NCI-H2081 treated with DMSO at 0.1 percent for 48 hours (cell line): ENCODE measurements at places on chromosomes 6 and 20.

DNA sequence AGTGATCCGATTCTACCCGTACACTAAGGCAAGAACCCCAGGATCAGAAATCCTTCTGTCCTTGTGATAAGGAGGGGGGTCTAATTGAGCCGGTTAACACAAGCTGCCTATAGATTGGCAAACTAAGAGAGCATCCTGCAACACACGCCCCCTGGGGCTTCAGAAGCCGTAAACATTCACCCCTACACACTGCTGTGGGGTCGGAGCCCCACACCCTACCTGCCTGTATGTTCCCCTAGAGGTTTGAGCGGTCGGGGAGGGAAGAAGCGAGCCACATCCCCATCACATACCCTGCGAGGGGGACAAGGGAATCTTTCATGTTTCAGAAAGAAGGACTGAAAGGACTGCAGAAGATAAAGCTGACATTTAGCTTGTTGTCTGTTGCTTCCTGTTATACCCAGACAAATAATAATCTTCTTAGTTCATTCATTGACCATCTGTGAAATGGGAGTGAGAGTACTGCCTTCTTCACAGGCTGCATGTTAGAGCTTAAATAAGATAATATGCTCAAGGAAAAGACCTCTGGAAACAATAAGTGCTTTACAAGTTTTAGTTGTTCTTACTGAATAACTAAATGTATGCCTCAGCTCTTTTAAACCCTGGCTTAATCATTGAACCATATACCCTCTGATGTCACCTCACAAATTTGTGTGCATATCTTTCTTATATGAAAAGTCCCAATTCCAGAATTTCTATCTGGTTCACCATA is 74.2 kb upstream of the RNF217 start:
- no peak for DNase-seq

DNA sequence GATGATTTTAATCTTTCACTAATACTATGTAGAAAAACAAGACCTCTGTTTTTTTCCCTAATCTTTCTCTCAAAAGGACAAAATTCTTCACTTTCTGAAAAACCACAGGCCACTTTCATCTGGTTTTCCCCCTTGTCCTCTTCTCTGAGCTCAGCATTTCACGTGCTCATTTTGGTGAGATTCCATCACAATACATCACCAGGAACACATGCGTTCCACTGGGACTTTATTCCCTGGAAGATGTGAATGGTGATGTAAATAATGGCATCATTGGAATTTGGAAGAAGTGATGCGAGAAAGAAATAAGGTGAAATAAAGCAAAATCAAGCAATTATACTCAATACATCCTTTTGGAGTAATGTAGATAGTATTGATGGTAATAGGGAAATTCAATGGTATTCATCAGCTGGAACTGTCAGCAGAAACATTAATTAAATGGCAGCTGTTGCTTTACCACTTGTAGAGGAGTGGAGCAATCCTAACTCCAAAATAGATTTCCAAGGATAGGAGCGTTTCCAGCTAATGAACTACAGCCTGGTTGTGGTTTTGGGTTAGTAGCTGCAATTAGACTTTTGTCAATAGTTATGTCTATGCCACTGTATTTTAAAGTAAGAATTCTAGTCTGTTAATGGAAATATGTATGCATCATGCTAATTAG is 11.5 kb downstream of the FILIP1 start:
- DNase-seq: no peak

DNA sequence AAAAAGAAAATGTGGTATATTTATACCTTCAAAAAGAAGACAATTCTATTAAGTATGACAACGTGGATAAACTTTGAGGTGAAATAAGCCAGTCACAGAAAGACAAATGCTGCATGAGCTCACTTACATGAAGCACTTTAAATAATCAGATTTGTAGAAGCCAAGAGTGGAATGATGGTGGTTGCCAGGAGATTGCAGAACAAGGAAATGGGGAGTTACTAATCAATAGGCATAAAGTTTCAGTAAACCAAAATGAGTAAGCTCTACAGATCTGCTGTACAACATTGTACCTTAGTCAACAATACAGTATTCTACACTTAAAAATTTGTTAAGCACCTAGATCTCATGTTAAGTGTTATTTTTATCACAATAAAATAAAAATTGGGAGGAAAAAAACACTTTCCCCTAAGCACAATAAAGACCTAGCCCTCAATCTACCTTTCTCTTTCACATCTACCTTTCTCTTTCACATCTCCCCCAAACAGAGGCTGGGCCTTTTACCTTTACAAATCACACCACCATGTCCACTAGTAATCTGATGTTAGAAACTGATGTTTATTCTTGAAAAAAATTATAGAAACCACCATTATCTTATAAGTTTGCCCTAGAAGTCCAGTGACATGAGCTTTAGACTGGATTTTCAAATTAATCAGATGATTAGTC is 73.9 kb downstream of the PKIB start:
- DNase-seq: no peak

DNA sequence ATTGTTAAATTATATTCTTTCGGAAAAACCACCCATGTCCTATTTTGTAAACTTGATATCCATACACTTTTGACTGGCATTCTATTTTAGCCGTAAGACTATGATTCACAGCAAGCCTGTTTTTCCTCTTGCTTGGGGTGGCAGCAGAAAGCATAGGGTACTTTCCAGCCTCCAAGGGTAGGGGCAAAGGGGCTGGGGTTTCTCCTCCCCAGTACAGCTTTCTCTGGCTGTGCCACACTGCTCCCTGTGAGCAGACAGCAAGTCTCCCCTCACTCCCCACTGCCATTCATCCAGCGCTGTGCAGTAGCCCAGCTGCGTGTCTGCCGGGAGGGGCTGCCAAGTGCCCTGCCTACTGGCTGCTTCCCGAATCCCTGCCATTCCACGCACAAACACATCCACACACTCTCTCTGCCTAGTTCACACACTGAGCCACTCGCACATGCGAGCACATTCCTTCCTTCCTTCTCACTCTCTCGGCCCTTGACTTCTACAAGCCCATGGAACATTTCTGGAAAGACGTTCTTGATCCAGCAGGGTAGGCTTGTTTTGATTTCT is 2.1 kb upstream of the ESR1 start:
- no peak for DNase-seq

DNA sequence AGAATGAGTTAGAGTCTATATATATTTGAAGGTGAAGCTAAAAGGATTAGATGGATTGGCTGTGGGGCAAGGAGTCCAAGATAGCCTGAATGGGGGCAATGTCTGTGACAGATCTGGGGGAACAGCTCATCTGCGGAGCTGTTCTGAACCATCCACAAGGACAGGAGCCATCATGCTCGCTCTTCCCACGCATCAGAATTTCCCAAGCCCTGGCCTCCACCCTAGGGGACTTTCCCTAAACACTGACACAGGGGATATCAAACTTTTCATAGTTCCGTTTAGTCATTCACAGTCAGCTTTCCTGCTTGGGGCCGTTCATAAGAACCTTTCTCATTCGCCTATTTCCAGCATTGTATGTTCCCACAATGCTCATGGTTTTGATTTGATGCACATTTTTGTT is 37.6 kb upstream of the CCN6 start:
- no peak for DNase-seq

DNA sequence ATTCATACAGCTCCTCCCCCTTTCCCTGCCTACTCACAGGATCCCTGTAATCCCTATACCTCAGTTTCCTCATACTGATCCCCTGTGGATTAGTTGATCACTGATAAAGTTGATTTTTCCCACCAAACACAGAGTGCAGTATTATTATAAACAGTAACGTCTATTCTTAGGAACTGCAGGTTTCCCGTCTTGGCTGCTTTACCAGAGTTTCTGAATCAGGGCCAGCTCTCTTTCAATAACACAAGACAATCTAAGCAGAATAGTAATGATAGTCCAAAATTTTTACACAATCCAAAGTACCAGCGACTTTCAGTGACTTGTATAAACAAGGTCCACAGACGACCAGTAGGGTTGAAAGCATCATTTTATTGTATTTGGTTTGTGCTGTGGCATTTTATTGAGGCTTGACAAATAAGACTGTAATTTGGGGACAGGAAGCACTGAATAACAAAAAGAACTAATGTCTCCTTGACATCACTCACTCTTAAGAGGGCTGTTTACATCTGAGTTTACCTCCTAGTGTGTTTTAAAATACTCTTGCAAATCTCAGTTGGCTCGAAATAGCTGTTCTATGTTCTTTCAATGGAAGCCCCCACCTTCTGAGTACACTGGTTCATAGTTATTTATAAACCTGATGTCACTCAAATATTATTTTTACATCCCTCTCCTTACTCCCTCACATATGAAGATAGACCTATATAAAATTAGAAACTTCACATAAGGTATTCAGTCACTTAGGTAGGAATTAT is 6.1 kb upstream of the JARID2 start:
- DNase-seq: no peak

- DNase-seq: no peak
These were observed 351.9 kb upstream of the PRND start for GRCh38 chr20:4369798-4370124.

DNA sequence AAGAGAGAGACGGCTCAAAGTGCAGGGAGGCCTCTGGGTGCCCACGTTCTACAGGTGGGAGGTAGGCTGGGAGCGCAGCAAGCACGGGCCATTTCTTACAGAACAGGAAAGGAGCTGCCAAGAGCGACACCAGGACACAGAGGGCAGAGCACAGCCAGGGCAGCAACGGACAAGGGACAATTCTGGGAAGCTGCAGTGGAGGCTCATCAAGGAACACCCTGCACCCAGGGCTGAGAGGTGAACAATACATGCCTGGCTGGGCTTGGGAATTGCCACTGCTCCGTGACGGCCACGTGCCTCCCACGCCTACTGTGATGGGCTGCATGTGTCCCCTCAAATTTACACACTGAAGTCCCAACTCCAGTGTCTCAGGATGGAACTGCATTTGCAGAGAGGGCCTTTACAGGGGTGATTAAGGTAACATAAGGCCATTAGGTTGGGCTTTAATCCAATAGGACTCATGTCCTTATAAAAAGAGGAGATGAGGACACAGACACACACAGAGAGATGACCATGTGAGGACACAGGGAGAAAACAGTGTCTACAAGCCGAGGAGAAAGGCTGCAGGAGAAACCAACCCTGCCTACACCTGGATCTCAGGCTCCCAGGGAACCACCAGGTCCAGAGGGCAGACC is 13.6 kb downstream of the SERPINB6 start:
- DNase-seq: no peak

- DNase-seq: peak; percentile 32
These were observed 11.1 kb upstream of the EXOC2 start for GRCh38 chr6:704046-704445.

DNA sequence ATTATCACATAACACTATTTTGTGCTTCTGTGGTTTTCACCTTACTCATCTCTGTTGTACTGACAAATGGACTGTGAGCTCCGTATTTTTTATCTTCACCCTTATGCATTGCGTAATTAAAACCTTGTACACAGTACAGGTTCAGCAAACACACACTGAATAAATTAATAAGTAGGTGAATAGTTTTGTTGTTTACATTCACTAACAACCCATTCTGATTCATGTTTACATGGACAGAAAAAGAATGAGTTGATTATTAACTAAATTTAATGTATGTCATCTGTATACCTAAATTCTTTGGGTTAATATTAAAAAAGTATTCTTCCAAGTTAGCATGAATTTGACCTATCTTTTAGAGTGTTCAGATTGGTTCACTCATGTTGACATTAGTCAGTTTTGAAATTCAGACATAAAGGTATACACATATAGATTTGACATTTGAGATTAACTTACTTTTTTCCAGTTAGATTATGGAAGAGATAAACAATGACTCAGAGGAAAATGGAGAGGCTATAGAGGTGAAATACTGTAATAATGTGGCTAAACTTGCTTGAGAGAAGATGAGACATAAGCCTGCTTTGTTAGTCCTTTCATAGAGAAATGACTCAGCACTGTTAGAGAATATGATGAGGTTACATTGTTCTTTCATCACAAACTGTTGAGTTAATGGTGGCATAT is 541.7 kb upstream of the FLRT3 start:
- DNase-seq: no peak

DNA sequence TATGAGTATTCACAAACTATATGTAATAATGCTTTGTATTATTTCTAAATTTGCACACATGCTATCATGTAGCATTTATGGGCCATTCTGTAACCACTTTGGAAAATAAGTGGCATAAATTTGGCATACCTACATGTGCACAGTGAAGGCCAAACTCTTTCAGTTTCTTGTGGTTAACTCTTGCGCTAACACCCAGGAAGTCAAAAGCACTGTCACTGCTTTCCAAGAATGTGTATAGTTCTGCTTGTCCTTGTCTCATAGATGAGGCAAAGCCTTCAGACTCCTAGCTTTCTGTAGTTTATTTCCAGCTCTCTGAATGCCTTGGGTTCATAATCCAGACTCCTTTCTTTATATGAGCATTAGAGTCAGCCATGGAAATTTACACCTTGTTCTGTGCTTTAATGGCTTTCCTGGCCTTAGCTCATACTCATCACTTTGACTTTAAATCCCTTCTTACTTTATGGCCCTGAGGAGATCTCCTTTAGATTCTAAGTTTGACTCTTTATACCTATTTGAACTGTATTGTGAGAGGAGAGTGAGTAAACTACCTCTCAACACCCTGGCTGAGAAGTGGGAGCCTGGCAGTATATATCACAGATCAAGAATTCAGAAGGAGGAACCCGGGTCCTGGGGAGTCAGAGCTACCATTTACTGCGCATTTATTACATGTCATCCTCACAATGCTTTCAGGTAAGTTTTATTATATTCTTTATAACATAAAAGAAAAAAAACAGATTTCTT is 949 bp upstream of the SLC17A3 start:
- no peak for DNase-seq

- DNase-seq: no peak
These were observed 750.5 kb downstream of the FRK start for GRCh38 chr6:115310156-115310555.

GRCh38 chr6:169131390-169131789 is 122.3 kb downstream of the THBS2 start:
- DNase-seq: no peak

DNA sequence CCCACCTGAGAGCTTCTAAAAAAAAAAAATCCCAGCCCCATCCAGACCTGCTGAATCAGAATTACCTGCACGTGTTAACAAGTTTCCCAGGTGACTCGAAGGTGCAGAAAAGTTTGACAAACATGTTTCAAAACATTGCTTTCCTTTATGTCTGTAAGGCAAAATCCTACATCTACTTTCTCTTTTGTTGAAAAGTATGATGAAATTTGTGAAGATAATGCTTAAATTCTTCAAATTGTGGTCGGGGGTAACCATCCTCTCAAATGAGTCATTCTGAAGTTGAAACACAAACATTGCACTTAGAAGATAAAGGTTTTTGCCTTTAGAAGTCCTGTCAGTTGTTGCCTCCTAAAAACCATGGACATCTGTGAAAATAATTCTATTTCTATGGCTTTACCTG is 429.7 kb downstream of the EPHA7 start:
- DNase-seq: no peak
